NCI-H1417 treated with DMSO at 0.1 percent for 48 hours (cell line): ENCODE measurements at places on chromosomes 3 and 15.

GRCh38 chr3:74003734-74004133, 379.0 kb upstream of the PDZRN3 start:
- no peak for DNase-seq

DNA sequence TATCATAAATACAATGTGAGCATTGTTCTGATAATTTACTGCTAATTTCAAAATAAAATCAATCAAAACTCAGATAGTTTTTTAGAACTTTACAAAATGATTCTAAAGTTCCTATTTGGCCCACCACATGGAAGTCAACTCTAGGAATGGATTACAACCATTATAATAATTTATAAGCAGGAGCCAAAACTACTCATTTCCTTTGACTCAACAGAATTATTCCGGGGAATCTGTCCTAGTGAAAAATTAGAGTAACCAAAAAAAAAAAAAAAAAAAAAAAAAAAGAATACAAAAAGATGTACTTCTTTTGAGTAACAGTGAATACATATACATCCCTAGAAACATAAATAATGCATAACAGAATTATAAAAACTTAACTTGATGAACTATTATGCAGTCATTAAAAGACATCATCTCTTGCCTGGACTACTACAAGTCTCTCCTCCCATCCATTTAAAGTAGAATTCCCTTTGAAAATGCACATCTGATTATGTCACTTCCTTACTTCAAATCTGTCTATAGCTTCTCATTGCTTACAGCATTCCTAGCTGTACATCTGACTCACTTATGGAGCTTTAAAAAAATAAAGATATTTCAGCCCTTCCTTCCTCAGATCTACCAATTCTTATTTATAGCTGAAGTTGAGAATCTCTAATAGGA, 43.4 kb downstream of the HDGFL3 start:
- DNase-seq: no peak

- no peak for DNase-seq
Measured at GRCh38 chr3:106820726-106821362, 556.4 kb upstream of the CCDC54 start.

DNA sequence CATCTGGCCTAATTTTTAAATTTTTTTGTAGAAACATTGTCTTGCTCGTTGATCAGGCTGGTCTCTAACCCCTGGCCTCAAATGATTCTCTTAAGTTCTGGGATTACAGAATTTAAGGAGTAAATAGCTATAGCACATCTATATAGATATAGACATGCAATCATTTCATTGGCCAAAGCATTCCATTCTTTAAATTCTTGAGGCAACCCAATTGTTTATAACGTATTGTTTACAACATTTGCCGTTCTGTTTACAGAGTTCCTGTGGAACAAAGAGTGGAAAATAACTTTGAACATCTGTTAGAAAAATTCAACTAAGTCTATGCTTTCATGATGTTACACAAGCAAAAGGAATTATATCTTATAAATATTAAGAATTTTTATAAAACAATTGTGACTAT, 205.2 kb upstream of the ROBO2 start:
- DNase-seq: no peak

GRCh38 chr3:134228479-134228878, 22.2 kb downstream of the RYK start:
- DNase-seq: no peak

DNA sequence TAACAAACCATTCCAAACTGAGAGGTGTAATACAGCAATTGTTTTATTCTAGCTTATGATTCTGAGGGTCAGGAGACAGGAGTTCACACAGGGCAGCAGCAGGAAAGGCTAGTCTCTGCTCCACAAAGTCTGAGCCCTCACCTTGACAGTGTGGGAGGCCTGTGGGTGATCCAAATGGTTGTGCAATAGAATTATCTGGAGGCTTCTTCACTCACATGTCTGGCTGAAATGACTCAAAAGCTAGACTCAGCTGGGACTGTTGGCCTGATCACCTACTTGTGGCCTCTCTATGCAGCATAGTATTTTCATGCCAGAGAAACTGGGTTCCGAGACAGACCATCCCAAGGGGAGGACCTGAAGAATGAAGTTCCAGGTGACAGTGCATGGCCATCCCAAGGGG, 233.9 kb upstream of the UBE2E2 start:
- no peak for DNase-seq

DNA sequence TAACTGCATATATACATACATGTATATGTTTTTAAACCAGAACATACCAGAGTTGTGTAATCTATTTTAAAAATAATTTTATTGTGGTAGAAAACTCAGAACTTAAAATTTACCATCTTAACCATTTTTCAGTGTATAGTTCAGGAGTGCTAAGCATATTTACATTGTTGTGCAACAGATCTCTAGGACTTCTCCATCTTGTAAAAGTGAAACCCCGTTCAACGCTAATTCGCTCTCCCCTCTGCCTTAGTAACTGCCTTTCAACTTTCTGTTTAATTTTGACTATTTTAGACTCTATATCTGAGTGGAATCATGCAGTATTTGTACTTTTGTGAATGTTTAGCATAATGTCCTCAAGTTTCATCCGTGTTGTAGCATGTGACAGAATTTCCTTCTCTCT, 51.8 kb upstream of the SSR3 start:
- no peak for DNase-seq

DNA sequence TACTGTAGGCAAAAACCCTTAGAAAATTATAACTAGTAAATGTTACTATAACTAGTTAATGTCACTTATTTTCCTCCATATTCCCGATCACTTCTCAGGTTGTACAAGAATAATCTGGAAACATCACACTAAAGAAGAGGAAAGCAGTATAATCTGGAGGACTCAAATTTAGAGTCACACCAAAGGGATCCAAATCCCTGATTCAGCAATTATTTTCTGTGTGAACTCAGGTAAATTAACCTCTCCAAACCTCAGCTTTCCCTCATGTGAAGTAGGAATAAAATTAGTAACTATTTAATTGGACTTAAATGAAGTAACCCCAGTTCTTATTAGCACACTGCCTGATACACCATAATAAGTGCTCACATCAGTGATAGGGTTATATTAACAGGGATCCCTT, 170.1 kb upstream of the NECTIN3 start:
- DNase-seq: no peak

GRCh38 chr3:156964577-156964976, 138.4 kb downstream of the LEKR1 start:
- DNase-seq: no peak

GRCh38 chr3:37861620-37862041, at the start of gene CTDSPL:
Gene CTDSPL, plus strand, starts transcription at chr3:37861880. Its CDS starts 320 bp downstream, at chr3:37862200.
- DNase-seq: no peak

GRCh38 chr3:117192888-117193287, 483.3 kb downstream of the TUSC7 start:
- no peak for DNase-seq

GRCh38 chr3:71523628-71524027, 59.9 kb downstream of the FOXP1 start:
- no peak for DNase-seq

- no peak for DNase-seq
Measured at GRCh38 chr3:149424918-149425317, 47.5 kb upstream of the TM4SF1 start.

DNA sequence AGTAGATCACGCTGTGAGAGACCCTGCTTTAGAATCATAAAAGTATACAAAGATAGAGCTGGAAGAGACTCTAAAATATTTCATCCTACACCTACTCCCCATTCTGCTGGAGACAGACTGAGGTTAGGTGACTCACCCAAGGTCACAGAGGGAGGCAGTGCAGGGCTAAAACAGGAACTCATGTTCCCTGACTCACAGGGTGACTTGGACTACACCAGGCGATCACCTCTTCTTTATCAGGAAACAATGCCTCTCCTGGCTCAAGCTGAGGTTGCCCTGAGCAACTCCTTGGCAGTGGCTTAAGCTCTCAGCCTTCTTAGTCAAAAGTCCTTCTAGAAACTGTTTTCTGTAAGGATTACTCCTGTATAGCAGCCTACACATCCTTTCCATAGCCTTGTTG, 26.4 kb upstream of the TNFAIP8L3 start:
- DNase-seq: no peak

DNA sequence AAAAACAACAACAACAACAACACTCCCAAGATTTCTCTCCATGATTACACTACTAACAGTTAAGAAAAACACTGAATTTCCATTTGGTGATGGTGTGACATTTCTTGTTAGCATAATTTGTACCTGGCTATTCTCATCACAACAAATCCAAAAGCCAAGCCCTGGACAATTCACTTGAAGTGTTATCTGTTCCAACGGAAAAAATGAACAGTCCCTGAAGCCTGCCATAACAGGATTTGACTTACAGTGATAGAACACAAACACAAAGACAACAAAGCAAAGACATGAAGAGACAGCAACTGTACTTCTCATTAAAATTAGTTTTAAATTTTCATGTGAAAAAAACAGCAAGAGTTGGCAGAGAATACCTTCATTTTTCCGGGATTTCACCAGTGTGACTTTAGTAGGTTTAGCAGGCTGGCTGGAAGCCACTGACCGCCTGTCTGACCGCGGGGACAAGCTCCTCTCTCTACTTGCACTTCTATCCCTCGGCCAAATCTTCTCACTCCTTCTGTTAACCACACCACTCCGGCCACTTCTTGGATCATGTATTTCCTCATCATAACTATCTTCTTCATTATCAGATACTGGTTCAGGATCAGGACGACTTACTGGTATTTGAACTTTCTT, 56.3 kb downstream of the TJP1 start:
- no peak for DNase-seq

DNA sequence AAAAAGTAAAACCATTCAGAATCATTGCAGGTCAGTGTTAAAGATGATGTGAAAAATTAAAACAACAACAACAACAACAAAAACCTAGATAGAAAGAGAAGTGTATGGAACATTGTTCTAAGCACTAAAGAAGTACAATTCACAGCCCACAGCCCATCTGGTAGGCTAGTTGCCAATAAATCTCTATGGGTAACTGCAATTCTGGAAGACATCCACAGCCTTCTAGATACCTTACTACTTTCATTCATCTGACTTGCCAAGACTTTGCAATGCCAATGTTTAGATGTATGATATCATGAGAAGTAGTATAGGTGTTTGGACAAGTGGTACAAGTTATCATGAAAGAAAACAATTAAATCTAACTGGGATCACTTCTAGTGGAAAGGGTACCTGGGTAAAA, 198.6 kb downstream of the VGLL3 start:
- no peak for DNase-seq

DNA sequence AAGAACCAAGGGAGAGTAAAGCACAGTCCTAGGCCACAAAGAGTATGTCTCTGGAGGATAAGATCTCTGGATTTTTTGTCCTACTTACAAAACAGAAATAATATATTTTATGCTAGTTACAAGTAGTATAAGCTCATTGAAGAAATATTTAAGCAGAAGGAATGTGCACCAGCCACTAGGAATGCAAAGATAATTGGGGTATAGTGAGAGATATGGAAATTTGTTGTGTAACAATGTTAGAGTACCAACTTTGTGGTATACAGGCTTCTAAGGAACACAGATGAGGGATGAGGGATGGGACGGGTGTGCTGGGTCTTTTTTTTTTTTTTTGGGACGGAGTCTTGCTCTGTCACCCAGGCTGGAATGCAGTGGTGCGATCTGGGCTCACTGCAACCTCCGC, 26.5 kb downstream of the AKAP13 start:
- DNase-seq: no peak

- no peak for DNase-seq
Measured at GRCh38 chr3:142165194-142165593, 15.8 kb upstream of the TFDP2 start.

DNA sequence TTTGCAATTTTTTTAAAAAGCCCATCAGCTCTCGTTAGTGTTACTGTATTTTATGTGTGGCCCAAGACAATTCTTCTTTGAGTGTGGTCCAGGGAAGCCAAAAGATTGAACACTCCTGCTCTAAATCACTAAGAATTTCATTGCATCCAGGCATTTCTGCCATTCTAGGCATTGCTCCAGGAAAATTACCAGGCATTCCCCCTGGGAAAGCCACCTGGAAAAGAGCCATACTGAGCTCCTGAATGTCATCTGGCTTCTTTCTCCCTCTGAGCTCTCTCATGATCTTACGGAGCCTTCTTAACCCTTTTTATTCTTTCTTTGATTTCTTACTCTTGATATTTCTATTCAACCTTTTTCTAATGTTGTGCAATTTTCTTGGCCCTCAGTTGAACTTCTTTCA, 202.2 kb downstream of the DOCK3 start:
- no peak for DNase-seq

- no peak for DNase-seq
Measured at GRCh38 chr15:76223521-76223920, 87.7 kb downstream of the ETFA start.

DNA sequence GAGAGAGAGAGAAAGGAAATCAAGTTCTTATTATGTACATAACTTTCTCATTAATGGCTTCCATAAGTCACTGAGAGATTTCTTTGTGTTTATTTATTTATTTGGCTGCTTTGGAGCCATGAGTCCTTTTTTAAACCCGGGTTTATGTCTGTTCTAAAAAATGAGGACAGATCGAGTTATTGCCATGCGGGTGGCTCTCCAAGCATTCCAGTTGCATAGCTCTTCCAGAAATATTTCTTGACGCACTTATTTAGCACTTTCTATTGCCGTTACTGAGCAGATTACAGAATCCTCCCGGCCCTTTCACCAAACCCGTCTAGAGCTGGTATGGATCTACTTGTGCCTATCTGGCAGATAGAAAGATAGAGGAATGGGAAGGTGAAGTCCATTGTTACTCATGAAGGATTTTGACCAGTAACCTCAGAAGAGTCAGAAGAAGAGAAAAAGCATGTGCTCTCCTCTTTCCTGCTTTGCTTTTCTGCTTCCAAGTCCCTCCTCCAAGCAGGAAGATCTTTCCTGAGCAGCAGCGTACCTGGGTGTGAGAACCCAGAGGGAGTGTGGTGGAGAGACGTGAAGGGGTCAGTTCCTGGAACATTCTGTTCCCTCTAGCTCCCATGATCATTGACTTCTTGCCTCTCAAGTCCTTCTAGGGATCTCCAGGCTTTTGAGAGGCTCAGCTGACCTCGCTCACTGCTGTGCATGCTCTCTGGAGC, 112.8 kb downstream of the LPP start:
- no peak for DNase-seq

GRCh38 chr3:27927882-27928281, 205.8 kb upstream of the EOMES start:
- DNase-seq: no peak

DNA sequence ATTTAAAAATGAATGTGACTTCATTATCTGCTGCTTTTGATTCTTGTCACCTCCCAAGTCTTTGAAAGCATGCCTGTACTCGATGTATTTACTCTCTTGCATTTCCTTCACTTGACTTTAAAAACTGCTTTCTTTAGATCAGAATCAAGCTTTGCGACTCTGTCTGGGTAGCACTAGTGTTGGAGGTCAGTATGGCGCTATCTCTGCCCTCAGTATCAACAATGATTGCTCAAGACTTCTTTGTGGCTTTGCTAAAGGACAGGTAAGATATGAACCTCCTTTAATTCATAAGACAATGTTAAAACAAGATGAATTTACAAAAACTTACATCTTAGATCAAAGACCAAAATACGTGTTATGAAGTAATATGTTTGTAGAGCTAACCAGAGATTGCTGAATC, 37.0 kb downstream of the VPS8 start:
- DNase-seq: no peak
